ENCODE measurements at places on chromosomes 1 and 21. TPM values are rescaled to one million over a fixed set of nuclear protein-coding genes. Genes with fewer than 3 reads are reported as not detected.

Gene USH2A
- total RNA-seq = not detected

Gene ADARB1
- total RNA-seq = 29.8 TPM

Gene MEF2D
- 41.5 TPM for total RNA-seq

Gene GJB3
- total RNA-seq = 0.35 TPM

Gene CBR3
- 5.6 TPM for total RNA-seq

Gene PLA2G2D
- total RNA-seq = not detected

Gene RAVER2
- total RNA-seq = 9.8 TPM

Gene CELA2A
- total RNA-seq = not detected

Gene OVAAL
- total RNA-seq = 0.24 TPM

Gene EXO1
- 4.3 TPM for total RNA-seq

Gene PTGFR
- total RNA-seq = 0.35 TPM

Gene AADACL4
- not detected for total RNA-seq

Gene PSRC1
- 6.9 TPM for total RNA-seq

Gene ITPKB
- total RNA-seq = 73.0 TPM

Gene OR10J1
- total RNA-seq = not detected

Gene ROR1
- total RNA-seq = 28.5 TPM

Gene WNT3A
- total RNA-seq = not detected

Gene ORC1
- 1.6 TPM for total RNA-seq

Gene PPM1J
- total RNA-seq = 2.2 TPM

Gene SNRPE
- total RNA-seq = 52.8 TPM

Gene CFAP107
- total RNA-seq = not detected
